Heart left ventricle (tissue), 16 donors: ENCODE measurements at places on chromosomes 16 and 17. TPM values are rescaled to one million over a fixed set of nuclear protein-coding genes. Genes with fewer than 3 reads are reported as not detected.
A peak's percentile ranks its signal among the peaks of the same experiment; 100 is the strongest.

DNA sequence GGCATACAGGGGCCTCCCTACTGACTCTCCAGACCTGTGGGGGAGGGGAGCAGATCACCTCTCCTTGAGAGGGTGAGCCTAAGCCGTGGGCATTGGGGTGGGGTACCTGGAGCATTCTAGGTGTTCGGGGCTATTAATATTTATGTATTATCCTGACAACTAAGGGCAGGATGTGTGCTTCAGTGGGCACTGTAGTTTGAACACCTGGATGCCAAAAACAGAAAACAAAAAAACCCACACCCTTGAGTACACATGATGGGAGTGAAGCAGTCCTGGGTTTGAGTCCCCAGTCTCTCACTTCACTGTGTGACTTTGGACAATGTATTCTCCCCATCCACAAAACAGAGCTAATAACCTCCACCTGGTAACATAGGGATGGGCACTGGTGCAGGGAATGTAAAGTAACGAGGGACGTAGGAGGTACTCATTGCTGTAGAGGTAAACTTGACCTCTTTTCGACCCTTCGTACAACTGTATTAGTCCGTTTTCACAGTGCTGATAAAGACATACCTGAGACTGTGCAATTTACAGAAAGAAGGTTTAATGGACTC is 257.8 kb downstream of the CPPED1 start:
- no peak for DNase-seq

DNA sequence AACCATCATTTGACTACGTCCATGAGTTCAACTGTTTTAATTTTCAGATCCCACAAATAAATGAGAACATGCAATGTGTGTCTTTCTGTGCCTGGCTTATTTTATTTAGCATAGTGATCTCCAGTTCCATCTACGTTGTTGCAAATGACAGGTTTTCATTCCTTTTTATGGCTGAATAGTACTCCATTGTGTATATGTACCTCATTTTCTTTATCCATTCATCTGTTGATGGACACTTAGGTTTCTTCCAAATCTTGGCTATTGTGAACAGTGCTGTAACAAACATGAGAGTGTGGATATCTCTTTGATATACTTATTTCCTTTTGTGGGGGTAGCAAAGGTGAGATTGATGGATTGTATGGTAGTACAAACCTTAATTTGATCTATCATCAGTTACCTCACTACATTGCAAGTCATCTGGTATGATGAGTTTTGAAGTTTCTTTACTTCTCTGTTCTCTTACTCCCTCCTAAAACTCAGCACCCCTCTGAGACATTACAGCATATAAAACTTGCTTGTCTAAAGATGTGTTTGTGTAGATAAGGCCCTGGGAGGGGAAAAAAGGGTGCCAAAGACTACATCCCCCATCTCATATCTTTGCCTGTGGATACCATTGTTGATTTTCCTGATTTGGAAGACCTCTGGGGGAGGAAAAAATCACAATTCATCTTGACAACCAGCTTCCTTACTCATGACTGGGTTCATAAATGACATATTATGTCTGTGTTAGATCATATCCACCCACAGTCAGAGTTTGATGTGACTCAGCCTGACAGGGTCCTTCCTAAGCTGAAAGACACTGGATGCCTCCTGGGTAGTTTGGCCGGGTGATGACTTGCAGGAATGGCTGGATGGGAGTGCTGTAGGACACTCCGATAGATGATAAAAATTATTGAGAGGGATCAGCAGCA is 47.6 kb downstream of the ABCA9 start:
- no peak for DNase-seq

DNA sequence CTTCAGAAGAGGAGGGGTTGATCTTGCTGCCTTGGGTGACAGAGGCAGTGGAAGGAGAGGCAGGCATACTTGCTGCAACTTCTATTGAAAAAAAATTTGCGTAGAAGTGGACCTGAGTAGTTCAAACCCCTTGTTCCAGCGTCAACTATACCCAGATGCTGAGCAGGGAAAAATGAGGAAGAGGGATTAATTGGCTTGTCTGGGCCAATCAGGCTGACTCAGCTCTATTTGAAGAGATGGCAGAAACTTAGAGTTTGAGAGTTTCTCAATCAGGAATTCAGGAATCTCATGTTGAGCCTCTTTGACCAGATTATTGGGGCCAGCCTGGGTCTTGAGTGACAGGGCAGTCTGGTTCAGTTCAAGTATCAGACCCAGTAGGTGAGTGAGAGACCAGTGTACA is 17.6 kb downstream of the CASC3 start:
- no peak for DNase-seq

GRCh38 chr17:36829676-36830075 is 107.6 kb upstream of the LHX1 start:
- no peak for DNase-seq

GRCh38 chr16:79380995-79381602 is 219.4 kb downstream of the MAF start:
- DNase-seq, result no peak

GRCh38 chr17:44122816-44123355 is 555 bp downstream of the HDAC5 start:
- DNase-seq, result no peak

DNA sequence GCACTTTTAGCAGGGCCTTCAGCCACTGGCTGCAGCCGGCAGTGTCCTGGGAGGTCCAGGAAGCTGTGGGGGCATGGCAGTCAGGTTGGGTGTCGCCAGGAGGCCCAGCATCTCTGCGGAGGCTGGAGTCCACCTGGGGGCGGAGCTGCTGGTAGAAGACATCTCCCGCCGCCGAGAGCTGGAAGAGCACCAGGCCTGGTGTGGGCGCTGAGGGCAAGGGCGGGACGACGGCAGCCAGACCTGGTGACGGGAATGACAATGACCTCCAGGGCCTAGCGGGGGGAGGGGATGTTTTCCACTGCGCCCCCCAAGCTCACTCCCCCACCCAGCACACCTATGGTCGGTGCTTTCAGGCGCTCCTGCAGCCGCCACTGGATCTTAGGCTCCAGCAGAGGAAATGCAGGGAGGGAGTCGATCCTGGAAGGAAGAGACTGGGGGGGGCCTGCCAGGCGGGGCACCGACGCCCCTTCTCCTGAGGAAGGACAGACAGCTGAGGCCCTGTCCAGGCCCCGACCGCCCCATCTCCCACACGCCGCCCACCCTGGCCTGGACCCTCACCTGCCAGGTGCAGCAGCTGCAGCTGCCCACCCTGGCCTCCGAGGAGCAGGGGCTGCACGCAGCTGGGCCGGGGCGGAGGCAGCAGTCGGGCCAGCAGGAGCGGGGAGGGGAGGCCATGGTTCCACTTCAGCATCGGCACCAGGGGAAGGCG is 7.1 kb downstream of the TAF1C start:
- DNase-seq, result no peak

DNA sequence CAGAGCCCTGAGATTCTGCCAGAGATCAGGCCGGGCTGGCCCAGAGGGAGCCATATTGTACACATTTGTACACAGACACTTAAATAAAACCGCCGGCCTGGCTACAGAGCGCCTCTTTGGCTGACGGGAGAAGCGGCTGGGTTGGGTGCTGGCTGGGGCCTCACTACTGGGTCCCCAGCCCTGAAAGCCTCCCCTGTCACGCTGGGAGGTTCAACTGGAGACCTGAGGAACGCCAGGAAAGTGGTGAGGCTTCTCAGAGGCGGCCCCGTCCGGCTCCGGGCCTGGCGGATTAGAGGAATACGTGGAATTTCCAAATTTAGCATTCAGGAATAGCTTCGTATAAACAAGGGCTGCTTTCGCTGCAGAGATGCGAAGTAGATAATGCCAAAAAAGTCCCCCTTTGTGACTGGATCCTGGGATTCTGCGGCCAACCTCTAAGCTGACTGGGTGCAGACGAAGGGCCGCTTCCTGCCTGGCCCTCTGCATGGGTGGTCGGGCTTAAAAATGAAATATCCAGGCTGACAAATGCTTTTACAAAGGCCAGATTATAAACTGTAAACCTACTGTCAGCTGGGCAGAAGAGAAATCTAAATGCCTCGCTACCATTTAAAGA is 252.4 kb downstream of the IRF8 start:
- no peak for DNase-seq

DNA sequence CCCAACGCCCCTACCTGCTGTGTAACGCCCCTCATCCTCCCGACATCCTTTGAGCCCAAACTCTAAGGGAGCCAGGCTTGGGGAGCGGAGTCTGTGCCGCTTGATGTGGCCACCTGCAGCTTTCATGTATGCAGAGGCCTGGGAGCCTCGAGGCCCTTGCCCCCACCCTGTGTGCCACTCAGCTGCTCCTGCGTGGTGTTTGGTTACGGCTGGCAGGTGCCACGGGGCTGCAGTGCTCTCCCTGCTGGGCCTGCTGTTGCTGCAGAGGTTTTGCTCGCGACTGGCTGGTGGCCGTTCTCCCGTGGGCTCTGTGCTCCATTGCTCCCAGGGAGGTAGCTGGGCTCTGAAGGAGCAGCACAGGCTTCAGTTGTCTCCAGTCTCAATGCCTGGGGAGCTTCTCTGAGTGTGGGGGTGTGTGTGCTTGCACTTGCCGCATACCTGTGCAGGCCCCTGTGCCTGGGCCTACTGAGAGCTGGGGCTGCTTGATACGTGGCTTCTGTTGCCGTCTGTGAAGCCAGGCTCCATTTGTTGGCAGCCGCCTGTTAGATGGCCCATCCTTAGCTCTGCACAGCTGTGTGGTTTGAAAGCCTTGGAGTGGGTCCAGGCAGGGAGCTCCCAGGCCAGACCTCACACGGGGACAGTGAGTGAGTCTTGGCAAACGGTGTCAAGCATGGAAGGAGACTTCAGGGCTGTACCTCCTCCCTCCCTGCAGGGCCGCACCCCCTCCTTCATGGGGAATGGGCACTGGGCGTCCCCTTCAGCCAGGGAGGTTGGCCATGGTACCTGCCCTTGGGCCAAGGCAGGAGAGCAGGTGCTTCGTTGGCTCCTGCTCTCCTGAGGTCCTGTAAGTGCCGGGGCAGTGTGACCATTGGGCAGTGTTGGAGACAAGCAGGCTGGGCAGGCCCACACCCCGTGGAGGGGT is 47.2 kb downstream of the PDPK1 start:
- peak; percentile 54 for DNase-seq

- no peak for DNase-seq
Observed at GRCh38 chr17:42118545-42118944, 2.6 kb downstream of the KAT2A start.

- DNase-seq, result peak; percentile 20
Observed at GRCh38 chr16:67228034-67228785, 1.3 kb downstream of the TMEM208 start.

GRCh38 chr17:7832431-7832830 is 1.6 kb upstream of the KDM6B start:
- DNase-seq, result no peak

DNA sequence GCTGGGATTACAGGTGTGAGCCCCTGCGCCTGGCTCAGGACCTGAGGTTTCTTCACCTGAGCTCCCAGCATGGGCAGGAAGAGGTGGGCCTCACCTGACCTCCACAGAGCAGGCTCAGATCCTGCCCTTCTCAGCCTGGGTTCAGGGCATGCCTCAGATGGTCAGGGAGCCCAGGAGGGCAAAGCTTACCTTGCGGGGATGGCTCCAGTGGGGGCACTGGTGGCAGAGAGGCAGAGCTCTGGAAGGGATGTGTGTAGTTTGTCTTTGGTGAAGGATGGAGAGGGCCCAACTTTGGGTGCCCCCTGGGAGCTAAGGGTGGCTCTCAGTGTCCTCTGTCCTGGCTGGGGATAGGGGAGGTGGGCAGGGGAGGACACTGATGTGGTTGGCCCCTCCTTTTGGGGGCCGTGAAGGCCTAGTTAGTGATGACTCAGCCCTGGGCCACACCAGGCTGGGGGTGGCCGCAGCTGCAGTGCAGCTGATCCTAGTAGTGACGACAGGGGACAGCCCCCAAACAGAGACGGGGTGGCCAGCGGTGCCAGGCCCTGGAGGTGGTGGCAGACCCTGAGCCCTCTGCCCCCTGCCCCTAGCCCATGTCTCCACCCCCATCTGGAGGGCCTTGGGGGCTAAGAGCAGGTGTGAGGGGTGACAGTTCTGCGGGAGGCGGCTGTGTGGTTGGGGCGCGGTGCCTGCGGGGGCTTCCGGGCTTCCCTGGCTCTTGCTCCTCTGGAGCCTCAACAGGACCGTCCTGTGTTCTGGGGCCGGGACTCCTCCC is 5.8 kb downstream of the NHERF2 start:
- no peak for DNase-seq

DNA sequence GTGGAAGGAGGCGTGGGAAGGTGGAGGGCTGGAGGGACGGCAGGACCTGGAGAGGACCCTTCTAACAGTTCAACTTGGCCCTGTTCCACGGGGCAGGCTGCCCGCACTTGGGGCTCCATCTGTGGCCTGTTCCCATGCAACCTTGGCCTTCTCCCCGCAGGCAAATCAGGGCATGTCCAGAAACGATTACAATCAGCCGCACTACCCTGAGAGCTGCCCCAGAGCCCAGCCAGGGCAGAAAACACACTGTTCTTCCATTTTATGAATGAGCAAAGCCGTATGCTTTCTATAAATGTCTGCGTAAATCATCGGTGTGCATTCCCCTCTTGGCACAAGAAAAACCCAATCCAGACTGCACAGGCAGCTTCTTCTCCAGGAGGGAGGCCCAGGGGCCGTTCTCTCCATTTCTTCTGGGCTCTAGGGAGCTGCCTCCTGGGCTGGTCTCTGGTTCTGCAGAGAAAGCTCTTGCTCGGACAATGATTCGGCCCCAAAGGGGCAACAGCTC is 228.7 kb downstream of the SOX9 start:
- DNase-seq, result no peak

GRCh38 chr16:51159865-51160264 is 8.8 kb upstream of the SALL1 start:
- no peak for DNase-seq

GRCh38 chr17:39283896-39284295 is 58.2 kb upstream of the STAC2 start:
- DNase-seq, result no peak

GRCh38 chr17:38724337-38724988 is 5.7 kb upstream of the CISD3 start:
- DNase-seq, result peak; percentile 73

GRCh38 chr17:70295329-70295728 is 126.0 kb downstream of the KCNJ2 start:
- DNase-seq, result no peak

DNA sequence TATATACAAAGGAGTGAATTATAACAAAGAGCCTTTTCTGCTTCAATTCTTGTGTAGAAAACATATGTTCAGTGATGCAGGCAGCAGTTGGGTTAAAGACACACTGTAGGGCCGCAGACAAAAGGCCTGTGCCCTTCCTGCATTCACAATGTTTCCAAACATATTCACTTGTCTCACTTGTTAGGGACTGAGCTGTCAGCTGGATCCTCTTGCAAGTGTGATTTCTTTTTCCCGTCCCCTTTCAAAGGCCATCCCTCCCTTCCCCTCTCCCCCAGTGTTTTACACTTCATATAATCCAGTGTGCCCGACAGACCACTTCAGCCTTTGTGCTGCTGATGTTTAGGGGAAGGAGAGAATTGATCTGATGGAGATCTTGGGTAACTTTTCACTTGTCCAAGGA is 217.0 kb downstream of the FTO start:
- no peak for DNase-seq

GRCh38 chr17:82592767-82593589 is 55.3 kb downstream of the WDR45B start:
- DNase-seq, result peak; percentile 76

GRCh38 chr16:70529051-70529777 is 5.6 kb downstream of the SF3B3 start:
- no peak for DNase-seq

The HOXB1 gene
- not detected for polyA plus RNA-seq

The ABCC6 gene
- polyA plus RNA-seq, result 0.14 TPM

The TP53TG3F gene
- not detected for polyA plus RNA-seq

The GDPD1 gene
- 2.5 TPM for polyA plus RNA-seq

The CLDN7 gene
- polyA plus RNA-seq, result 1.3 TPM

The IRF8 gene
- polyA plus RNA-seq, result 1.0 TPM

The CSH1 gene
- not detected for polyA plus RNA-seq

The ATAD5 gene
- polyA plus RNA-seq, result 0.25 TPM
